ENCODE measurements at places on chromosomes 13 and 19.

GRCh38 chr13:78045916-78046315, 127.3 kb upstream of the EDNRB start:
- no peak for DNase-seq

DNA sequence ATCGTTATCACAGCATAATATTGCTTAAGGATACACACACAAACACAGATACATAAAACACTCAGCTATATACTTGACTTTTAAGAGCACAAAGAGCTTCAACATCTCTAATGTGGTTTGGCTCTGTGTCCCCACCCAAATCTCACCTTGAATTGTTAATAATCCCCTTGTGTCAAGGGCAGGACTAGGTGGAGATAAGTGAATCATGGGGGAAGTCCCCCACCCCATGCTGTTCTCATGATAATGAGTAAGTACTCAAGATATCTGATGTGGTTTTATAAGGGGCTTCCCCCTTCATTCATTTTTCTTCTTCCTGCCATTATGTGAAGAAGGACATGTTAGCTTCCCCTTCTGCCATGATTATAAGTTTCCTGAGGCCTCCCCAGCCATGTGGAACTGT, 481.4 kb downstream of the PCDH9 start:
- DNase-seq: no peak

GRCh38 chr13:110054041-110054440, 252.9 kb downstream of the COL4A1 start:
- DNase-seq: no peak

GRCh38 chr13:21150013-21150412, 26.3 kb downstream of the SKA3 start:
- no peak for DNase-seq

GRCh38 chr13:43377149-43377548, 353.8 kb downstream of the DNAJC15 start:
- DNase-seq: no peak

- DNase-seq: no peak
Observed at GRCh38 chr13:100528353-100528752, 60.2 kb downstream of the GGACT start.

Data from hippocampal formation (tissue), 2 donors.